ENCODE measurements at places on chromosomes 4 and X.

GRCh38 chr4:42786350-42787078 lies 106.0 kb upstream of the GRXCR1 start:
- no peak for DNase-seq

- no peak for DNase-seq
These were observed 82.0 kb upstream of the FAM241A start for GRCh38 chr4:112063260-112063659.

- DNase-seq: no peak
These were observed 125.0 kb downstream of the PPP3CA start for GRCh38 chr4:101222156-101222845.

DNA sequence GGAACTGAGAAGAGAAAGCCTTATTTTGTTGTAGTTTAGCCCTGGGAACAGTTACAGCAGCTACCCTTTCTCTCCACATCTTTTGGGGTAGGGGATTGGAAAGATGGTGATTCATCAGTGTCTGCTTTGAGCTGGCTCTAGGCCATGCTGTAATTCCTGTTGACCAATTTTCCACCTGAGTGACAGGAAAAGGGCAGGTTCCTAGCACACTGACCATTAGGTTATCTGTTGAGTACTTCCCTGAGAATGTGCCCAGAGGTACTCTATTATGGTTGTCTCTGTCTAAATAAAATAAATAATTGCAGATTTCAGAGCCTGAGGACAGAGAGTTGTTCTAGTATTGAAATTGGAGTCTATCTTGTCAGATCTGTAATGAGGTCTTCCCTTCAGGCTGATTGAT lies 109.0 kb downstream of the ENOX2 start:
- DNase-seq: peak; percentile 25

DNA sequence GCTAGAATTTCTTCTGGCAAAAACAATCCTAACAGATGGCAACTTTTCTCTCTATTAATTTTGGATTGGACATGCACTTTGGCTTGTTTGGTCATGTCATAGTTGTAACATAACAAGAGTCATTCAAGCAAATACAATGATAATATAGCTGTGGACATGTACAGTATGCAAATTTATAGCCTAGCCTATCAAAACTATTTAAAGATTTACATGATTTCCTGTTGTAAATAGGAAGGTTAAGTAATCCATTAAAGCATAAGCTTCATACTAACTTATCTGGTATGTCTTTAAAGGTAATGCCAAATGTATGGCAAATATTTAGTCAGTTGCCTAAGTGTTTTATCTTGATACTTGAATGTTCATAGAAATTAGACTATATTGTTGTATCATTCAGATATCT lies 45.3 kb downstream of the RPA4 start:
- no peak for DNase-seq

- DNase-seq: no peak
These were observed 662.5 kb downstream of the RAPGEF2 start for GRCh38 chr4:159765382-159765781.

GRCh38 chr4:82428526-82428968 lies 1.7 kb downstream of the HNRNPDL start:
- no peak for DNase-seq

- DNase-seq: no peak
These were observed 10.5 kb downstream of the CD99 start for GRCh38 chrX:2701600-2701999.

GRCh38 chr4:153403726-153404125 lies 59.2 kb downstream of the MND1 start:
- DNase-seq: no peak

- DNase-seq: no peak
These were observed 29.2 kb downstream of the FHIP1A start for GRCh38 chr4:151438154-151438553.

DNA sequence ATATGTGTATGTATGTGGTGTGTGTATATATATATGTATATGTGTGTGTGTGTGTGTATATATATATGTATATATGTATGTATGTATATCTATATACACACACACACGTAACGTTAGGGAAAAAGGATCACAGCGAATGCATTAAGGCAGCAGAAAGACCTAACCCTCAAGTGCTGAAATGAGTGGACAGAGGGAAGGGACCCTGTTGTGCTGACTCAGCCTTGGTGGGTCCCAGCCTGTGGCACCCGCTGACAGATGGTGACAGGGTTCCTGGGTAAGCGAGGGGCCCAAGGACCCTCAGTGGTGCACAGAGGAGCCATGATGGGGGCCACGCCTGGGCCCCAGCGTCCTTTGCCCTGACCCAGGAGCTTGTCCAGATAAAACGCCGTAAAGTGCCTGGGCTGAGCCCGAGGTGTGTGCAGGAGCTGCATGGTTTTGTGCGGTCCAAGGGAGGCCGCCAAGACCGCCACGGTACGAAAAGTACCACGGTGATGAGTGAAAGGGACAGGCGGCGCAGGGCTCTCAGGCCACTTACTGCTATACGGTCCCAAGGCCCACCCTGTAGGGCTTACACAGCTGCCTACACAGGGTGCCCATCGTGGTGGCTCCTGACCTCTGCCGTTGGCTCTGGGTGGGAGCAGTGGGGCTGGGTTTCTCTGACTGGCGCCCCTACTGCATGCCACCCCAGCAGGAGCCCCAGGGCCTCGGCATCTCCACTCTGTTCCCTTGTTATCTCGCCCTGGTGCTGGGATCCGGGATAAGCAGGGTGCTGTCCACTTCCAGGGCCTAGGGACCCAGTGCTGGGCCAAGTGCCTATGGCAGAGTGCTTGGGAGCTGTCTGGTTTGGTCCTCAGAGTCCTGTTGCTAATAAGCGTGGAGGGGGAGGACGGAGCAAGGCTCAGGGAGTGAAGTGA lies 10.0 kb downstream of the SH3BP2 start:
- DNase-seq: no peak

DNA sequence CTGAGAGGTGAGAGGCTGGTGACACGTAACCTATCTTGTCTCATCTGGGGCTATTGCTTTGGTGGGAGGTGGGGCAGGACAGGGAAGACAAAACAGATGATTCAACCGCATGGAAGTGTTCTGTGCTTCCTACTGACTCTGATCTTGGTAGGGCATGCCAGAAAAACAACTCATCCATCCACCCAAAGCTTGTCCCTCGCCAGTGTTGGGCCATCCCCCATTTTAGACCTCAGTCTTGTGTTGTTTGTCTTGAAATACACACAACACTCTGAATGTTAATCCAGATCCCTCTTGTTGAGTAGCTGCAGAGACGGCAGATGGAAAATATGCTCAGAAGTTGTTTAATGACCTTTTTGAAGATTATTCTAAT lies 377 bp downstream of the CHRNA9 start:
- no peak for DNase-seq

DNA sequence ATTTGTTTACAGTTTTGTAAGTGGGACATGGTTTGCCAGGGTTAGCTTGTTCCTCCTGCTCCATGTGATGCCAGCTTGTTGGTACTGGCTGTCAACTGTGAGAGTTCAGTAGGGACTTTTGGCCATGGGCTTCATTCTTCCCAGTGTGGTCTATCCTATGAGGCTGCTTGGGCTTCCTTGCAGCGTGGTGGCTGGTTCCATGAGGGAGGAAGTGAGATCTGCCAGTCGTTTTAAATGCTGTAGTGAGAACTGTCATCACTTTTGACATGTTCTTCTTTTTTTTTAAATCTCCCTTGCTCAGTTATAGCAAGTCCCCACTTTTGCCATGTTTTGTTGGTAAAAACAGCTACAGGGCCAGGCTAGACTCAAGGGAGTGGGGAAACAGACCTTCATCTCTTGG lies 15.9 kb downstream of the NSD2 start:
- DNase-seq: no peak
